Hepatocyte (in vitro differentiated cells): ENCODE measurements at places on chromosomes 1 and 21.

- no peak for DNase-seq
Observed at GRCh38 chr1:186496171-186496851, 35.4 kb upstream of the PDC start.

DNA sequence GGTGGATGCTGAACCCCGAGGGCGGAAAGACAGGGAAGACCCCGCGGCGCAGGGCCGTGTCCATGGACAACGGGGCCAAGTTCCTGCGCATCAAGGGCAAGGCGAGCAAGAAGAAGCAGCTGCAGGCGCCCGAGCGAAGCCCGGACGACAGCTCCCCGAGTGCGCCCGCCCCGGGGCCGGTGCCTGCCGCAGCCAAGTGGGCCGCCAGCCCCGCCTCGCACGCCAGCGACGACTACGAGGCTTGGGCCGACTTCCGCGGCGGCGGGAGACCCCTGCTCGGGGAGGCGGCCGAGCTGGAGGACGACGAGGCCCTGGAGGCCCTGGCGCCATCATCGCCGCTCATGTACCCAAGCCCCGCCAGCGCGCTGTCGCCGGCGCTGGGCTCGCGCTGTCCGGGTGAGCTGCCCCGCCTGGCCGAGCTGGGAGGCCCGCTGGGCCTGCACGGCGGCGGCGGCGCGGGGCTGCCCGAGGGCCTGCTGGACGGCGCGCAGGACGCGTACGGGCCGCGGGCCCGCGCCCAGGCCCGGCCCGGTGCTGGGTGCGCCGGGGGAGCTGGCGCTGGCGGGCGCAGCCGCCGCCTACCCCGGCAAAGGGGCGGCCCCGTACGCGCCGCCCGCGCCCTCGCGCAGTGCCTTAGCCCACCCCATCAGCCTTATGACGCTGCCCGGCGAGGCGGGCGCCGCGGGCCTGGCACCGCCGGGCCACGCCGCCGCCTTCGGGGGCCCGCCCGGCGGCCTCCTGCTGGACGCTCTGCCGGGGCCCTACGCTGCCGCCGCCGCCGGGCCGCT, 20.7 kb downstream of the FOXO6 start:
- DNase-seq = peak; percentile 63

- DNase-seq = no peak
Observed at GRCh38 chr1:64357422-64357821, 112.5 kb upstream of the CACHD1 start.

DNA sequence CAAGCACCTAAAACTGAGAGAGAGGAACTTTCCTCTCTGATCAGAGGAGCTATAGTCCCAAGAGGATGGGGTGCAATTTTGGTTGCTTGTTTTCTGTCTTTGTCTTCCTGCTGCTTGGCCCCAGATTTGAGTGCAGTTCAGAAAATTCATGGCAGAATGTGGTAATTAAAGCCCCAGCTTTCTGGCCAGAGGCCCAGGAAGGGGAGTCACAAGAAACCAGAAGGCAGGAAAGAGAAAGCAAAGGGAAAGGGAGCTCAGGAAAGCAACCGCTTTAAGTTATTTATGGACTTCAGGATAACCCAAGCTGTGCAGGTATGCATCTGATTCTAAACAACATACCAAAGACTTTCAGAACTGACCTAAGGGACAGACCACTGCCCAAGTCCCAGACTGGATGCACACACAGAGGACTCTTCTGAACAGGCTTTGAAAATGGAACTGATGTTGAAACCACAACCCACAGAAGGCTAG, 88.8 kb downstream of the ST3GAL3 start:
- no peak for DNase-seq

- DNase-seq = no peak
Observed at GRCh38 chr21:37214952-37215351, 52.2 kb downstream of the VPS26C start.

- no peak for DNase-seq
Observed at GRCh38 chr1:50976111-50976889, 6.3 kb downstream of the CDKN2C start.

GRCh38 chr1:223364685-223365382, 858 bp upstream of the SUSD4 start:
- DNase-seq = no peak
